Activated CD4-positive, alpha-beta T cell treated with anti-CD3 and anti-CD28 coated beads, Interleukin-10, Interleukin-2, amounts not matched to agents 100 ng/mL and 50 ng/mL, durations not matched to agents 16 hours and 8 hours (primary cell): ENCODE measurements at places on chromosomes 2 and 18.

DNA sequence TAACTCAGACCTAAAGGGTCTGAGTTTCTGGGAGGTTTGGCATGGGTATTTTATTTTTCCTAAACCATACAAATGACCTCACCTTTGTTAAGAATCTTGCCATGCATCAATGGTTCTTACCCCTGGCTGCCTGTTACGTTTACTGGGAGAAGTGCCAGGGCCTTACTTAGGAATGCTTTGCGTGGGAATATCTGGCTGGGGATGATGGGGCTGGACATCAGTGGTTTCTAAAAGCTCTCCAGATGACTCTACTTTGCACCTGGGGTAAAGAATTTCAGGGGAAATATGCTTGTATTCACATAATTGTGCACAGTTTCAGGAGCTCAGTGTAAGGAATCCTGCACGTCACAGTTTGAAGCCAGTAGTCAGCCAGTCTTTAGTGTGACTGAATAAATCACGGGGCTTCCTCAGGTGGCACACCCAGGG, 18.2 kb upstream of the DAW1 start:
- no peak for DNase-seq

DNA sequence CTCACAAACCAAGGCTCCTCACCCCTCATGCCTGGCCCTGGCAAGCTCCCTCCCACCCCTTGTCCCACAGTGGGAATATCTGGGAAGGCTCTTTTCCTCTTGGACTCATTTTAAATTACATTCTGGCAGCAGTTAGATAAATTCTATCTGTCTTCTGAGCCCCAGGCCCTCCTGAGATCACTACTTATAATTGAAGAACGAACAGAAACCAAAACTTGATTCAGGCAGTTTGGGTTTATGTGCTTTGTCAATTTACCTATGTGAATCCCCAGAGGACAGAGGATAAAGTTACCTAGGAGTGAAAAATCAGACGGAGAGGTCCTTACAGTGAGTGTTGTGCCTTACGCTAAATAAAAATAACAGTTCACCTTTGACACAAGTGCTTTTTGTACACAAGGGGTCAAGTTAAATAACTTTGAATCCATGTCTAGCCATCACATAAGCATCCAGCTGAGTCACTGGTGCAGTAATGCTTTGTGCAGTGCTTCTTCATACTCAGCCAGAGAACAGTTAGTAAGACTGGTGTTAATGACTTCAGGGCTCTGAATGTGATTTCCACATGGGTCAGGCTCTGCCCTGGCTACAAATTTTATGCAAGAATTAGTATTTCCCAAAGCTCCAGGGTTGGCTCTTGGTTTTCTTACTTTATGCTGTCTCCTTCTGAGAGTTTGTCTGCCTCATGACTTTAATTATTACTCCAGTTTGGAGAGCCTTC, 329.3 kb downstream of the INSIG2 start:
- no peak for DNase-seq

DNA sequence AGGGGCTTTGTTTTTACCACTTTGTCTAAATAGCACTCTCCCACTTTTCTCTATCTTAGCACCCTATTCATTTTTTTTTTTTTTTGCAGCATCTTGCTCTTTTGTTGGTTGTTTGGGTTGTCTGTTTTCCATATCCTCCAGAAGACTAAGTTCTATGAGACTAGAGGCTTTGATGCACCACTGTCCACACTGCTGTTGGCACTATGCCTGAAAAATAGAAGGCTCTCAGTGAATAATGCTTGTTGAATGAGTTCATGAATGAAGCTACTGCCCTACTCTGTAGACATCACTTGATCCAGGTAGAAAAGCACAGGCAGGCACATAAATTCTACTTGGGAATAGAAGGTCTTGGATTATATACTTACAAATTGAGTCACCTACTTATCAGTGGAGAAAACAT, 7.3 kb downstream of the IL1A start:
- no peak for DNase-seq

- DNase-seq, result no peak
Observed at GRCh38 chr18:45324495-45325113, 290.7 kb upstream of the SLC14A2 start.

- no peak for DNase-seq
Observed at GRCh38 chr2:69483024-69483423, 45.8 kb upstream of the NFU1 start.
